ENCODE measurements at places on chromosomes 12 and 14.

- no peak for DNase-seq
Measured at GRCh38 chr12:94265539-94265938, 117.2 kb downstream of the PLXNC1 start.

DNA sequence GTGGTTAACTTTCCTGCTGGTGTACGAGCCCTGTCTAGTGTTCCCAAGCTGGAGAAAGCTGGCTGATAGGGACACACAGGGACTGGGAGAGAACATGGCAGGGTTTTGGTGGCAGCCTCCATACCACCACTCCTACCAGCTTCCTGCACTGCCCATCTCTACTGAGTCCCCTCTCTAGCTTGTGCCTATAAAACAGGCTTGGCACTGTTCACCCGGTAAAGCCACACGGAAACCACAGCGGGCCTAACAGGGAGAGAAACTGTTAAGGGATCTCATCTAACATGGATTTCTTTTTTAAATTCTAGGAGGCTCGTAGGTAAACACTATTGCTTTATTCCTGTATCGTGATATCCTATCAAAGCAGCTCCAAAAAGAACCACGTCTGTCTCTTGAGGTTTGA lies 204.7 kb downstream of the TTC7B start:
- DNase-seq = no peak

GRCh38 chr14:51369814-51370213 lies 129.8 kb downstream of the TMX1 start:
- DNase-seq = no peak

- DNase-seq = no peak
Measured at GRCh38 chr14:74735125-74735524, 22.2 kb downstream of the FCF1 start.

DNA sequence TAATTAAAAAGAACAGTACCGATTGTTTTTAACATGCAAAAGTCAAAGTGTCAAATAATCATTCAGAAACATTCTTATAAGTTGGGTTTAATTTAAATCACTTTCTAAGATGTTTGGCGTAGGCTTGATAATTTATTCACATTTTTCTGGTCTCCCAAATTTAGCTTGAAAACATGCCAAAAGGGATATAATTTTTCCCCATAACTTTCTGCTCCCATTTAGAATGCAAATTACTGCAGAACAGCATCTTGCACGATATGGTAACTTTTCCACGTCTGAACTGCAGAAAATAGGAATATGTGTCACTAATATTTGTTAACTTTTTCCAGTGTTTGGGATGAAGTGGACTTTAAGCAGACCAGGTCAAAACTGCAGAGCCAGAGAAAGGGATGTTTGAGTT lies 1592.4 kb upstream of the SEL1L start:
- no peak for DNase-seq

DNA sequence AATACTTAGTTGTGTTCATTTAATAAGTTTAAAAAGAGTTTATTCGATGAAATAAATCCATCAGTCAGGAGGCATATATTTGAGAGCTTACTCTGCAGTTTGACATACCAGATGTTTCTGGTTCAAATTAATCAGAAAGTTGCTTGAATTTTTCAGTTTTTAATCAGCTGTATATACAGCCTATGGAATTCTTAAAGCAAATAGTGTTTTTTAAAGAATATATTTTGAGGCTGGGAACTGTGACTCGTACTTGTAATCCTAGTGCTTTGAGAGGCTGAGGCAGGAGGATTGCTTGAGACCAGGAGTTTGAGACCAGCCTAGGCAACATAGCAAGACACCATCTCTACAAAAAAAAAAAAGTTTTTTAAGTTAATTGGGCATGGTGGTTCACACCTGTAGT lies 112.1 kb downstream of the MON2 start:
- DNase-seq = no peak

DNA sequence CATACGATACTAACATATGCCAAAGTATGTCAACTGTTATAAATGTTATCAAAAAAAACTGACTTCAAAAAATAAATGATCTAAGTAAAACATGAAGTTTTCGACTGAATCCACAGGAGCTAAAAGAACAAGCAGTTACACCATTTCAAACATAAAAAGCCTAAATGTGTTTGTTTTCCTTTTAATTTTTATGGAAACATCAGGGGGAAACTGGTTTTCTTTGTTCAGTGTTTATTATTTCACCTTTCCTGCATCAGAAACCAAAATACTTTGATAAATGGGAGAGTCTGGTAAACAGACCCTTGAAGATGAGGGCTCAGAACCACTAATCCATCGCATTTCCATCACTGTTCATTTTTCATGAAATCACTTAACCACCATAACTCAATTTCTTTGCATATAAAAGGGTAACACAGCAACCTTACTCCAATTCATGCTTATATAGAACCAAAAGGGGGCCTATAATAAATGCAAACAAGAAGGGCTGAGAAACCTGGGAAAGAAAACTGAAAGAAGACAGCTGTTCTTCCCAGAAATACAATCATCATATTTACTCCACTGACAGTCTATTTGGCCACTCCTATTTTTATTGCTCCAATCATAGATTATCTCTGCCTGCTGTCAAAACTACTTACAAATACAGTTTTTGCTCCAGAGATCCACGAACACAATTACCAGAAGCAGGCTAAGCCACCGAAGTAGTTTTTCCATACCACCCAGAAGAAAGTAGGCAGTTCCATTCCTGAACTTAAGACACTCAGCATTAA lies 17.0 kb downstream of the FGD6 start:
- DNase-seq = no peak

All from T-cell (primary cell).